ENCODE measurements at places on chromosomes 2 and 18. TPM values are rescaled to one million over a fixed set of nuclear protein-coding genes. Genes with fewer than 3 reads are reported as not detected.

- no peak for DNase-seq
These were observed 2.4 kb upstream of the ID2 start for GRCh38 chr2:8679567-8679826.

DNA sequence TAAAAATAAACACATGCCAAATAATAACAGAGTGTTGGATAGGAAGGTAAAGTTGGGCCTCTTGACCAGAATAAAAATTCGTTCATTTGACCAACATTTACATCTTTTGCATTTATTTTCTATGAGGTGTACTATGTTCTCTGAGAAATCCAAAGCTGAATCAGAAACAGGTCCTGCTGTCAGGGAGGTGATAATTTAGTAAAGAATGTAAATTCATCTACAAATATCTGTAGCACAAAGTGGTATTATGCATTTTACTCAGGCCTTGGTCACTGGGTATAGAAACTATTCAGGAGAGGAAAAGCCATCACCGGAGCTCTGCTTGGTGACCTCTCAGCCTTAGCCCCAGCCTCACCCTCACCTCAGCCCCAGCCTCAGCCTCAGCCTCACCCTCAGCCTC lies 208.9 kb downstream of the SPP2 start:
- no peak for DNase-seq

KCNJ3 gene
- not detected for total RNA-seq

RNF125 gene
- total RNA-seq, result 37.6 TPM

All from activated CD4-positive, alpha-beta memory T cell treated with anti-CD3 and anti-CD28 coated beads for 36 hours (primary cell).